ENCODE measurements at places on chromosomes 16 and 17.

- DNase-seq = no peak
Observed at GRCh38 chr17:35555691-35556090, 4.9 kb downstream of the SLFN14 start.

GRCh38 chr16:82639666-82640336 lies 13.0 kb downstream of the CDH13 start:
- DNase-seq = no peak

DNA sequence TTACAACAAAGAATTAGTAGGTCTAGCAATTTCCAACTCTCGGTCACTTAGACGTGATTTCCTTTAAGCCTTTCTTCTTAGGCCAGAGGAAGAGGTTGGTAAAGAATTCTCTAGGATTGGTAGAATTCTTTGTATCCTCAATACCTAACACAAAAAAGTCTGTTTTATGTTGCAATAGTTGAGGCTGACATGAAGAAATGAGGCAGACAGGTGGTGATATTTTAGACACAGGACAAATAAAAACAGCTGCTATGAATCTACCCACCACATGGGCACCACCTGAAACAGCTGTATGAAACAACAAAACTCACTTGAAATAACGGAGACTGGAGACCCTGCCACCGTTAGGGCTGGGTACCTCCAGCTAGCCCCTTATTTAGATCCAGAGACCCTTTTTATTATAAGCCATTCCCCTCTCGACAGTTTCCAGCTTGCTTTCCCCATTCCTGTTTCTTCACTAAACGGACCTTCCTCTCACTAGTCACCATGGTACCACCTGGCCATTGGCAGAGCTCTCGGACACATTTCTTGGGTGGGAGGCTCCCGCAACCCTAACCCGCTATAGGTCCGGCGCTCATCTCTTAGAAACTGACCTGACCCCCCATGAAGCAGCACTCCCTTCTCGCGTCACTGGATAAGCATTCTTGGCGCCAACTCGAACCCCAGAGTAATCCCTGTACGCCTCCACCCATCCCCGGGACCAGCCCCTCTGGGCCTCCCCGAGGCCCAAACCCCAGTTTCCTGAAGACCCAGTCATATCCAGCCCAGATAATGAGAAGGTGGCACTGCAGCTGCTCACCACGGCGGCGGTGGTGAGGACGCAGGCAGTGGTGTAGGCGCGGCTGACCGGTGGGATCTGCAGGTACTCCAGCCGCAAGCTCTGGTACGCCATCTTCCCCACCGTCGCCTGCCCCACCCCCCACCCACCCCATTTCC lies at the start of gene DERL2:
Gene DERL2 (minus strand): TSS at position 909 of the 936 bp plus-strand sequence. CDS start 17 bp downstream, at position 892.
- DNase-seq = no peak

GRCh38 chr17:78748730-78749317 lies 33.2 kb downstream of the CYTH1 start:
- DNase-seq = no peak

DNA sequence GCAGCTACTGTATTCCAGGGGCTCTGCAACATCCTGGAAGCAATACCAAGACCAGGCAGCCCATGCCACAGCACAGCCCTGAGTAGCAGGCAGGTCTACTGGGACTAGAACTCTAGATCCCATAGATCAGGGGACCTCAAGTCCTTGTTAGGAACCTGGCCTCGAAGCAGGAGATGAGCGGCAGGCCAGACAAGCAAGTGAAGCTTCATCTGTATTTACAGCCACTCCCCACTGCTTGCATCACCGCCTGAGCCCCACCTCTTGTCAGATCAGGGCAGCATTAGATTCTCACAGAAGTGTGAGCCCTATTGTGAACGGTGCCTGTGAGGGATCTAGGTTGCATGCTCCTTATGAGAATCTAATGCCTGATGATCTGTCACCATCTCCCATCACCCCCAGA lies 295.7 kb upstream of the TNRC6C start:
- DNase-seq = no peak

DNA sequence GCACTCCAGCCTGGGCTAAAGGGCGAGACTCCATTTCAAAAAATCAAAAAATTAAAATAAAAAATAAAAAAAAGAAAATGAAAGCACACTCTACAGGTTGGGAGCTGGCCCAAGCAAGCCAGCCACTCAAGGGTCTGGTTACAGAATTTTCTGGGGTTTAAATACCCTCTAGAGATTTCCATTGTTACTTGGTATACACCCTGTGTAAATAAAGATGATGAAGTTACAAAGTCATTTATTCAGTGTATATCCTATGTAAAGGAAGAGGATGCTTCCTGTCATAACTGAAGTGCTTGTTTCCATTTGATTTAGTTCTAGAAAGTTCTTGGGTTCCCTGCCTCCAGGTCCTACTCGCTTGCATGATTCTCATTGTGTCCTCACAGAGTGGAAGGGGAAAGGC lies 79.9 kb upstream of the C17orf78 start:
- DNase-seq = no peak

- DNase-seq = no peak
Observed at GRCh38 chr16:1871974-1872635, at the start of gene MEIOB. Gene MEIOB, minus strand, starts transcription at chr16:1872164. Its CDS starts 3,989 bp downstream, at chr16:1868175.

DNA sequence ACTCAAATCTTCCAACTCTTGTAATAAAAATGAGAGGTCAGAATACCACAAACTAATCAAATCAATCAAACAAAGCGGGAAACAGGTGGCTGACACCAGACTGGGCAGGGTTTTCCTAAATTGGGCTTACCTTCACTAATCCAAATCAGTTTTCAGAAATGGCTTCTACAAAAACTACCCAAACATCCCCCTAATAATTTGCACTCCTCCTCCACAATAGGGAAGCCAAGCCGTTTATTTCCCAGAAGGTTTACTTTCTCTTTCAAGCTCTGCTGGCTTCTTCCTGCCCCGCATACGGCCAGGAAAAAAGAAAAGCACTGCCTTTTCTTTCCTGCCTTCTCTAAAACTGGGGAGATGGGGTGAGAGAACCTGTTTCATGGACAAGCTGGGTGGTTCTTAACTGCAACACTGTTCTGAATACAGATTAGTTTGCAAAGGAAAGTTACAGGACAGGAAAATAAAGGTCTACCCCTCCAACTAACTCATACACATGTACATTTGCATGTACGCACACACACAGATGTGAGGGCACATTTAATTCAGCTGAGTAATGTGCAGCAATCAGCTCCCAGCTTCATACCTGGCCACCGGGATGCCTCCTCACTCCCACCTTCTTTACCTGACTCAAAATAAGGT lies 9.2 kb downstream of the STAT3 start:
- no peak for DNase-seq

DNA sequence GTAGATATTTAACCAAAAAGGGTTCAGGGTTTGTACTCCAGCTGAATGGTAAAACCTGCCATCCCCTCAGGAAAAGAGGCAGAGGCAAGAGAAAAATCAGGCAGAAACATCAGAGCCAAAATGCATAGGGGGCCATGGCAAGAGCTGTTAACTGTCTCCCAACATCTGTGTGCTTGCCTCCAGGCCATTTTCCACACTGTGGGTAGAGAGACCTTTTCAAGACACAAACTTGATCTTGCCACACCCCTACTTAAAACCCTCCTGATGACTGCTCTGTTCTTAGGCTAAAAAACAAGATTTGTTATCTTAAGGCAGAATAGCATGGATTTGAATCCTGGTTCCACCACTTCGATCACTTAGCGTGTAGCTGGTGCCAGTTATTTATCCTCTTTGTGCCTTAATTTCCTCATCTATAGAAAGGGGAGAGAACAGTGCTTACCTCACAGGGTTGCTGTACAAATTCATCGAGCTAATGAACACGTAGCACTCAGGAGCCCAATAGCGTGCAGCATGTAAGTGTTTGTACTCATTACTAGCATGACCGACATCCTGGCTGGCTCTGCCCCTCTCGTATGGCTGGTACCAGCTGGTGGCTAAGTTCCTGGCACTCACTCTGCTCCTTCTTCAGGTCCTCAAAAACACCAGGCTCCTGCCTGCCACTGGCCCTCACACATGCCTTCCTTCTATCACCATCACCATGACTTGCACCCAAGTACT lies 25.8 kb downstream of the STAT3 start:
- DNase-seq = no peak

GRCh38 chr17:69606142-69606800 lies 191.8 kb downstream of the MAP2K6 start:
- DNase-seq = no peak

DNA sequence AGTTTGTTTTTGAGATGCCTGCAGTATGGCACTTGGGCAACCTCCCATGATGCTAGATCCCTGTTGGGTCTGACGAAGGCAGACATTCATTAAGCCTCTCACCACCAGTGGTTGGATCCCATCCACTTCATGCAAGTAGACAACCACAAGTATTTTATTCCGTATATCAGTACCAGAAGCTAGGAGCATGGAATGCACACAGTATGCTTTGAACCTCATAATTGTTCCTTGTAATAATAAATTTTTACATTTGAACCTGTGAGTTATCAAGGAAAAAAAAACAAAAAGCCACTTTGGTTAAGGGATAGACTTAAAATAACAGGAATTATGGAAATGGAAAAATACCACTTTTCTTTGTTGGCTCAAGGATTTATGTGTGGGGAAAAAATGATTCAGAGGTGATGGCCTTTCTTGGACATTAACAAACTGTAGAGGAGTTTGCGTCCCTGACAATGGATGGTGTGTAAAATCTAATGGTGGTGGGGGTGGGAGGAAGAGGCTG lies 107.1 kb upstream of the KCNJ16 start:
- peak; percentile 84 for DNase-seq

- DNase-seq = no peak
Observed at GRCh38 chr16:23848958-23849357, 13.2 kb downstream of the PRKCB start.

DNA sequence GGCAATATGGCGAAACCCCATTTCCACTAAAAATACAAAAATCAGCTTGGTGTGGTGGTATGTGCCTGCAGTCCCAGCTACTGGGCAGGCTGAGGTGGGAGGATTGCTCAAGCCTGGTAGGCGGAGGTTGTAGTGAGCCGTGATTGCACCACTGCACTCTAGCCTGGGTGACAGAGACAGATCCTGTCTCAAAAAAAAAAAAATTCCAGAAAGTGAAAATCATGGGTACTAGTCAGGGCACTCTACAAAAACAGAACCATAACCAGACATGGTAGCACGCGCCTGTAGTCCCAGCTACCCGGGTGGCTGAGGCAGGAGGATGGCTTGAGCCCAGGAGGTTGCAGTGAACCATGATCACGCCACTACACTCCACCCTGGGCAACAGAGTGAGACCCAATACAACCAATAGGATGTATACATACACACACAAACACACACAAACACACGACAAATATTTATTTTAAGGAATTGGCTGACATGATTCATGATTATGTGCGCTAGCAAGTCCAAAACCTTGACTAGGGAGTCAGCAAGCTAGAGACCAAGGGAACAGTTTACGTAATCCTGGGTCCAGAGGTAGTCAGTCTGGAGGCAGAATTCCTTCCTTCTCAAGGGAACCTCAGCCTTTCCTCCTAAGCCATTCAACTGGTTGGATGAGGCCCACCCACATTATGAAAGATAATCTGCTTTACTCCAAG lies 11.6 kb upstream of the GP1BA start:
- no peak for DNase-seq

GRCh38 chr17:4908711-4909496 lies 6.0 kb upstream of the CHRNE start:
- DNase-seq = peak; percentile 81

DNA sequence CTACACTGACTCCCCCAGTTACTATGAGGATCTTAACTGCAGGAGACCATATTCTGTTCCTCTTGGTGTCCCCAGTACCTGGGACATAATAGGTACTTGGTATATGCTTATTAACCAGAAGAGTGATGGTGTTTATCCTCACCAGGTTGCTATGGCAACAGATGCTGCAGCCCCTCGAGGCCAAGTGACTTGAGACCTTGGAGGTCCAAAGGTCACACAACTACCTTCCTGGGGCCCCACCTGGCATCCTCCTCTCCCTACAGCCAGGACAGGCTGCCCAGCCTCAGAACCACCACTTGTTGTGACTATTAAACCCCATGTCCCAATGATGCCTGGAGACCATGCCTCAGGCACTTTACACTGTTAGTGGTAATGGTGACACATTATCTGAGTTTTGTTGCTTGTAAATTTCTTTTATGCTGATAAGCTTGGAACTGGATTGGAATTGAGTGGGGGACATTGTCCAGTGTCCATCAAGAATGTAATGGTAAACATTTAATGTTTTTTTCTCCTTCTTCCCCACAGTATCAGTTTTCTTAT lies 189.4 kb downstream of the CCDC182 start:
- DNase-seq = no peak

DNA sequence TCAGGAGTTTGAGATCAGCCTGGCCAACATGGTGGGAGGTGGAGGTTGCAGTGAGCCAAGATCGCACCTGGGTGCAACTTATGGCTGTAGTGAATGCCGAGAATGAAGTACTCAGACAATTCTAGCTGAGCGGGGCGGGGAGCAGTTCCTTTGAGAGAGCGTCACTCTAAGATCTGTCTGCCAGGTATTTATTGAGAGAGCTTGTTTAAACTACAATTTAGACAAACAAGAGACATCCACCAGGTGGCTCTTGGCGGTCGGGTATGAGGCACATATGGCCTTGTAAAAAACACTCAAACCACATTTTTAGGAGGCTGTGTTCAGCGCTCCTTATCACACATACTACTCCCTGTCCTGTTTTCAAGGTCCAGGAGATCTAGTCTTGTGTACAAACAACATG lies 40.6 kb upstream of the CDH1 start:
- no peak for DNase-seq

GRCh38 chr16:2244301-2244700 lies 7.1 kb downstream of the ECI1 start:
- DNase-seq = no peak

DNA sequence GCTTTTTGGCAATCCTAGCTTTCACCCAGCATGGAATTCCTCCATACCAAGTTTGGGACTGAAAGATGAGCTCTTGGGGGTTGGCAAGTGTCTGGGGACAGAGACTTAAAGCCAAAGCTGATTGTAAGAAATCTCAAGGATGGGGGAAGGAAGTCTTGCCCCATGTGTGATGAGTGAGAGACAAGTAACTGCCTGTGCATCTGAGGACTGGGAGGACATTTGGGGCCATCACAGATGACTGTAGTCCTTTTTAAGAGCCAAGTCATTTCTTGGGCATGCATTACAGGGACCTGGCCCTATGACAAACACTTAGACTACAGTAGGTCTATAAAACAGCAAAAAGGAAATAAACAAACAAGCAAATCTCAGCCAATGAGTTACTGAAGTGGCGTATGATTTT lies 36.3 kb upstream of the CCL2 start:
- DNase-seq = no peak

- no peak for DNase-seq
Observed at GRCh38 chr16:28118637-28119036, 55.1 kb upstream of the GSG1L start.

GRCh38 chr17:11372692-11373091 lies 131.7 kb downstream of the SHISA6 start:
- DNase-seq = no peak

DNA sequence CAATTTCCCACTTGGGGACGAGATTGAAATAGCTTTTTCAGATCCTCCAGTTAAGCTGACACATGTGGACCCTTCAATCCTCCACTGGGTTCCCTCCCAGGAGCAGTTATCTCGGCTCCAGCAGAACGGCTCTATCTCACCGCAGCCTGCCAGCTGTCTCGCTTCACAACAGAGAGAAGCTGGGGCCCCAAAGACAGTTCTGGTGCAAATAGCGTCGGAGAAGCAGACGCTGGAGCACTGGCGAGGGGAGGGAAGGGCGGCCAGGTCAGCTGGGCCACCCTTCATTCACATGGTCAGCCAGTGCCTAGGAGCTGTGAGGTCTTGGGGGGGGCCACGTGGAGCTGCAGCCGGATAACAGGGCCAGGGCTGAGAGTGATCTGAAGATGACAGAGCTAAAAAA lies 141.3 kb upstream of the SDK2 start:
- DNase-seq = no peak
